ENCODE measurements at places on chromosomes 6 and 20. TPM values are rescaled to one million over a fixed set of nuclear protein-coding genes. Genes with fewer than 3 reads are reported as not detected.

GRCh38 chr6:78844899-78845298 is 22.5 kb upstream of the IRAK1BP1 start:
- no peaks in the 10 kb centered on the region for H3K4me1 ChIP-seq
- H3K27ac ChIP-seq = no peak overlapping the region
- no peak overlapping the region for H3K4me3 ChIP-seq
- peaks cover 5% of the 10 kb centered on the region for H3K36me3 ChIP-seq
- DNase-seq = no peak

The GSTA3 gene
- total RNA-seq = not detected

DNA sequence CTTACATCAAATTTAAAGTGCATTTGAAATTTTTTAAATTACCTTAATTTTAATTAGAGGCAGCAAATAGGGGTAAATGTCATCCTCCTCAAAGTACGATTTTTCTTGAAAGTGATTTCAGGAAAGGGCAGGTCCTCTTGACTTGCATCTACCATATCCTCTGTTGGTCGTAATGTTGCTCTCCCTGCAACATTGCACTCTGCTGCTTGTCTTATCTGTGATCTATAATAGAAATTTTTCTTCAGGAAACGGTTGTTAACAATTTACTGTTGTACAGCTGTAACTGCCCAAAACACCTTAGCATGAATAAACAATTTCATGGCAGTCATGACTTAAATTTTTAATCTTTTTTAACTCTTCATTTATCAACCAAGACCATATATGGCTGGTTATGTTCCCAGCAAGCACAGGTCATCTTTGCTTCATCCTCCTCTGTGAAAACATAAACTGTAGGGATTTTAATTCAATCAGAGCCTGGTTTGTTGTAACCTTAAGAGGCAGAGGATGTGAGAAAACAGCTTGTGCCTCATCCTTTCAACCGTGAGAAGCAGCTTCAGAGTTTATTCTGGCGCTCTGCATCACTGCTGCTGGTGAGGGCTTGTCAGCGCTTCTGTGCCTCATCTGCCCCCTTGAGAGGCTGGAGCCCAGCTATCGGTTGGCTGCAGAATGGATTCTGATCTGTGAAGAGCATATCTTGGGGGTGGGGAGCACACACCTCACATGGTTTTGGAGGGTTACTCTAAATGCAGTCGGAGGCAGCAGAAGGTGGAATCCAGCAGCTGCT is 56.0 kb downstream of the CTNNBL1 start:
- H3K27me3 ChIP-seq = no peaks in the 10 kb centered on the region
- no peak overlapping the region for H3K27ac ChIP-seq
- no peak for DNase-seq
- H3K36me3 ChIP-seq = peaks cover 31% of the 10 kb centered on the region
- H3K4me3 ChIP-seq = no peak overlapping the region

GRCh38 chr6:144327081-144327480 is 41.9 kb downstream of the UTRN start:
- no peaks in the 10 kb centered on the region for H3K27me3 ChIP-seq
- no peak overlapping the region for H3K27ac ChIP-seq
- no peaks in the 10 kb centered on the region for H3K4me1 ChIP-seq

DNA sequence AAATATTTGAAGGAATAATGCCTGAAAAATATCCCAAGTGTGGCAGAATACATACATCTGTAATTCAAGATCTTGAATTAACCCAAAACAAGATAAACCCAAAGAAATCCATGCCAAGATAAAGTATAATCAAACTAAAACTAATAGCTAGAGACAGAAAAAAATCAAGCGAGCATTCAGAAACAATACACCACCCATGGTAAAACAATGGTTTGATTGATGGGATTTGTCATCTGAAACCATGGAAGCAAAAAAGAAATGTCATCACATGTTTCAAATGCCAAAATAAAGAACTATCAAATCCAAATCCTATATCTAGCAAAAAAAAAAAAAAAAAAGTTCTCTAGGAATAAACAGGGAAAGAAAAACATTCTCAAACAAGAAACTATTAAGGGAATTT is 5.1 kb upstream of the DEFB127 start:
- no peaks in the 10 kb centered on the region for H3K4me1 ChIP-seq
- no peak overlapping the region for H3K4me3 ChIP-seq
- DNase-seq = no peak
- H3K27me3 ChIP-seq = peaks cover 16% of the 10 kb centered on the region
- H3K27ac ChIP-seq = no peak overlapping the region

- DNase-seq = no peak
- H3K4me3 ChIP-seq = no peak overlapping the region
- no peak overlapping the region for H3K27ac ChIP-seq
- H3K27me3 ChIP-seq = no peaks in the 10 kb centered on the region
Measured at GRCh38 chr20:34299556-34300255, 3.4 kb downstream of the AHCY start.

GRCh38 chr20:44884907-44885391 is 556 bp upstream of the YWHAB start:
- peaks cover 34% of the 10 kb centered on the region for H3K36me3 ChIP-seq
- peak overlapping the region; percentile 90 for H3K4me3 ChIP-seq
- peak overlapping the region; percentile 92 for H3K27ac ChIP-seq
- H3K4me1 ChIP-seq = peaks cover 40% of the 10 kb centered on the region

The SALL4 gene
- 0.92 TPM for total RNA-seq

GRCh38 chr6:56962441-56962840 is 7.5 kb downstream of the BEND6 start:
- no peaks in the 10 kb centered on the region for H3K36me3 ChIP-seq
- peaks cover 10% of the 10 kb centered on the region for H3K27me3 ChIP-seq
- no peak overlapping the region for H3K27ac ChIP-seq
- no peaks in the 10 kb centered on the region for H3K4me1 ChIP-seq
- H3K4me3 ChIP-seq = no peak overlapping the region

DNA sequence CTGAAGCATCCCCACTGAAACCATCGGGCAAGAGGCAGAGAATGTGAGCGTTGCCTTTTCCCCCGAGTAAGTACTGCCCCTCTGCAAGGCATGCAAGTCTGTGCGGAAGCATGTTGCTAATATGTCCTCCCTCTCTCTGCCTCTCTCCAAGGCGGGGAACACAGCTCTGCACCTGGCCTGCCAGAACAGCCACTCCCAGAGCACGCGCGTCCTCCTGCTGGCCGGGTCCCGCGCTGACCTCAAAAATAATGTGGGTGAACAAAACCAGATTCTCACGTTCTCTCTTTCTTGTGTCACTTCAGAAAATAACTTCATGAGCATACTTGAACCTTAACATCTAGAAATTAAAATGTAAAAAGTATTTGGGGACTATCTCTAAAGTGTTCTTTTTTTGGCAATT is 26.4 kb downstream of the LYRM2 start:
- no peaks in the 10 kb centered on the region for H3K27me3 ChIP-seq
- H3K27ac ChIP-seq = no peak overlapping the region
- no peak for DNase-seq

DNA sequence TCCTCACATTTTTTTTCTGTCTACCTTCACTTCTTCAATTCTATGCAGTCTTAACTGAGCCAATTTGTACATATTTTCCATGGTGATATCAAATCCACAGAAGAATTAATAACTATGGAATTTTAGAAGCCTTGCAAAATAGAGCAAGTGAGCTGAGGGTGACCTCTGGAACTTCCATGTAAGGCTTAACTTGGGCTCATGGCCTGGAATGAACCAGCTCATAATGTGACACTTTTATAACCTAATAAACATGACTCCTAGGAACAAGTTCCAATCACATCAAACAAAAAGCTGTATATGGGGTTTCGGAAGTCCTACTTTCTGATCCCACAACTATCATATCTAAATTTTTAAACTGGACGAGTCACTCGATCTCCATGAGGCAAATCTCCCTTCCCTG is 232.4 kb downstream of the FOXA2 start:
- H3K4me1 ChIP-seq = no peaks in the 10 kb centered on the region
- no peaks in the 10 kb centered on the region for H3K36me3 ChIP-seq
- no peak overlapping the region for H3K27ac ChIP-seq
- DNase-seq = no peak
- peaks cover 1% of the 10 kb centered on the region for H3K27me3 ChIP-seq
- no peak overlapping the region for H3K4me3 ChIP-seq

DNA sequence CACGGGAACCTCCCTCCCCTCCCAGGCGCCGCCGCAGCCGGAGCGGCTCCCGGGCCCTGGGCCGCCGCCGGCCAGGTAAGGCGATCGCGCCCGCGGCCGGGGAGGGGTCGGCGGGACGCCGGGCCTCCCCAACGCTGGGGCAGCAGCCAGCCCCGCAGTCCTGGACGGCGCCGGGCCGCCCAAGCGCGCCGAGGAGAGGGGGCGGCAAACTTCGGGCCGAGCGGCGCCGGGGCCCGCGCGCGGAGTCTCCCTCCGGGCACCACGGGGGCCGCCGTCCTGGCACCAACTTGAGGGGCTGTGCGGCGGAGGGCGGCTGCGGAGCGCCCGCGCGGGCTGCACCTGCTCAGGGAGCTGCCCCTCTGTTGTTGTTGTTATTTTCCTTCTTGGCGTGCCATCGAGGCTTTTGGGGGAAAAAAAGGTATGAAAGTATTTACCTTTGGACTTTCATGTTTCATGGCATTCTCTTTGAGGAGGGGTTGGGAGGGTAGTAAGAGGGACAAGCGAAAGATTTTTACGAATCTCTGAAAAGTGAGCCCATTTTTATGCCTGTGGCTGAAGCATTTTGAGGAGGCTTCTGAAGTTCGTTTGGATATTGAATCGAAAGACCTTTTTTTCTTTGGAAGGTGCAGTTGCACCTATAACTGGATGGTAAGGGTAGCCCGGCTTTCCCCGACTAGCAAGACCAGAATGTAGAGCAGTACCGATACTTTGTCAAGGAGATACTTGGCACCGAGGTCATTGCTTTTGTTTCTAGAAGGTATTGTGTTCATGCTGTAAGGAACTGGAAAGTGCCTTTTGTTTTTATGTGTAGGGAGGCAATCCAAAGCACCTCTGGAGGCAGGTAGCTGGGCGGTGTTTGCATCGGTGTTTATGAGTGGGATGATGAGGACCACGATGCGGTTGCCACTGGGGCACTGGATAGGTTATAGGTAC is at the start of gene RNF182:
TSS of gene RNF182 (plus strand) at position 4 of the 933 bp plus-strand sequence. CDS start 52,168 bp downstream, outside the sequence.
- peaks cover 56% of the 10 kb centered on the region for H3K27me3 ChIP-seq
- H3K4me1 ChIP-seq = peaks cover 14% of the 10 kb centered on the region
- peak within 1 kb of the TSS; percentile 66 for H3K4me3 ChIP-seq
- no peaks in the 10 kb centered on the region for H3K36me3 ChIP-seq
- DNase-seq = no peak

GRCh38 chr20:60883496-60883895 is 368.6 kb upstream of the CDH4 start:
- no peaks in the 10 kb centered on the region for H3K4me1 ChIP-seq
- H3K4me3 ChIP-seq = no peak overlapping the region
- no peak for DNase-seq
- no peaks in the 10 kb centered on the region for H3K36me3 ChIP-seq

The SLC22A7 gene
- not detected for total RNA-seq

DNA sequence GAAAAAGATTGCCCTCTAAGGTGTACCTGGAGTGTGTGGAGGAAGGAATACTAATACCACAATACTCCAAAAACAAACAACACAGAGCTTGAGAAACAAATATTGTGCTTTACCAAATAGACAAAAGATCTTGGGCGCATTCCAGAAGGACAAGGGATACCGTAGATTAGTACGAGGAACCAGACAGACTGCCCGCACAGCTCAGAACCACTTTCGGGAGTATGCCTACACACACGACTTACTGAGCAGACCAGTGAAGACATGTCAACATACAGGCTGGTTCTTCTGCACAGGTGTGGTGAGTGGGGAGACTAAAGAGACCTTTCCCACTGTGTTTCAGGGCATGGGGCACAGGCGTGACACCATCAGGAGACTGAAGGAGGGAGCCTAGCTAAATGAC is 15.8 kb upstream of the FOXQ1 start:
- no peaks in the 10 kb centered on the region for H3K4me1 ChIP-seq
- H3K36me3 ChIP-seq = no peaks in the 10 kb centered on the region
- peaks cover 27% of the 10 kb centered on the region for H3K27me3 ChIP-seq
- no peak for DNase-seq
- H3K27ac ChIP-seq = no peak overlapping the region

DNA sequence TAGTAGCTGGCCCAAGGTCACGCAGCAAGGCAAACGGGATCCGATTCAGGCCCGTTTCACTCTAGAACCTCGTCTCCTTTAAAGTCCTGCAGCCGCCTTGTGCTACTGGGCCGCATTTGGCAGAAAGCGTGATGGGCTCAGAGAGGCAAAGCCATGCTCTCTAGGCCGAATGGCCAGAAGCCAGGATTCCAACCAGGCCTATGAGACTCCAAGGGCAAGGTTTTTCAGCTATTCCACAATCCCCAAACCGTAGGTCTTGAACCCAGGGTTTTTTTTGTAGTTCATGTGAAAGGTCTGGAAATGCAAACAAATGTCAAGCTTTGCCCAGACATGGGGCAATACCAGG is 174.1 kb downstream of the PREX1 start:
- peaks cover 54% of the 10 kb centered on the region for H3K36me3 ChIP-seq
- no peak overlapping the region for H3K27ac ChIP-seq
- H3K4me1 ChIP-seq = peaks cover 7% of the 10 kb centered on the region
- H3K4me3 ChIP-seq = no peak overlapping the region

The BFSP1 gene
- total RNA-seq = 0.18 TPM

DNA sequence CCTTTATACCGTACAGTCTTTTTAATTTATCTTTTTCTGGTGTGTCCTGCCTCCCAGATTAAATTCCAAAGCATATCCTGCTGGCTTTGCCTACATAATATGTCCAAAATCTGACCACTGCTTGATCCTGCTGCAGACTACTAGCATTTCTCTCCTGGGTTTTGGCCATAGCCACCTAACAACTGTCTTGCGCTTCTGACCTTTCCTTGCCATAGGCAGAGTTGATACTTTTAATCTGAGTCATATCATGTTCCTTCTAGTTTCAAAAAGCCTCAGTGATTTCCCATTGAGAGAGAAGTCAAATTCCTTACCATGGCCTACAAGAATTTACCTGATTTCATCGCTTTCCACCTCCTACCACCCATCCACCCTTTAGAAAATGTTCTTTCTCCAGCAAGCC is 104.8 kb downstream of the BCKDHB start:
- no peak overlapping the region for H3K4me3 ChIP-seq
- DNase-seq = no peak
- no peaks in the 10 kb centered on the region for H3K27me3 ChIP-seq
- no peak overlapping the region for H3K27ac ChIP-seq
- H3K36me3 ChIP-seq = no peaks in the 10 kb centered on the region
- peaks cover 8% of the 10 kb centered on the region for H3K4me1 ChIP-seq

DNA sequence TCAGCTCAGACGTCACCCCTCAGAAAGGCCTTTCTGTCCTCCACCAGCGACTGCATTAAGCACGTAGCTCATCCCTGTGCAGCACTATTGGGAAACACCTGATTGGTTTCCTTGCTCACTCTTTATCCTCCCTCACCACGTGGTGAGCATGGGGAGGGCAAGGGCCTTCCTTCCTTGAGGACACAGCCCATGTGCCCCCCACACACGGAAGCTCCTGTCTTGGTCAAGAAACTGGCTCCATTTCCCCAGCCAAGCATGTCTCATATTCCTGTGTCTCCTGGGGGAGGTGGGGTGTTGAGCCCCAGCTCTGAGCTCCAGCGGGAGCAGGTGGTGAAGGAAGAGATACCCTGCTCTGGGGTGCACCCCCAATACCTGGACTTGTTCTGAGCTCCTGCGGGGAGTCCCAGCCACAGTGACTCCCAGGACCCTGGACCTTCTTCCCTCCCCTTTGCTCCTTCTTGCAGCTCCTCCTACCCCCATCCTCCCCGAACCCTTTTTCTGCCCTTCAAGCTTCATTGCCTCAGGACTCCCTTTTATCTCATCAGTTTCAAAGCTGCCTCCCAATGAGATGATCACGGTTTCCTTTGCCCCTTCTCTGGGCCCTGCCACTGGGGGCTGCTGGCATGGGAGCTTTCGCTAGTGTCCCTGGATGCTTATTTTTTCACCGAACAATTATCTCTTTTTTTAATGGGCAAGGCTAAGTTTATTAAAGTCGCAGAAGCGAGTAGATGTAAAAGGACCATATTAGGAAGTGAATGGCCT is 230.1 kb downstream of the TFAP2C start:
- peaks cover 24% of the 10 kb centered on the region for H3K27me3 ChIP-seq
- DNase-seq = no peak
- no peak overlapping the region for H3K4me3 ChIP-seq
- H3K27ac ChIP-seq = no peak overlapping the region
- H3K4me1 ChIP-seq = no peaks in the 10 kb centered on the region

The TAAR1 gene
- not detected for total RNA-seq

Data from activated CD8-positive, alpha-beta T cell treated with anti-CD3 and anti-CD28 coated beads for 36 hours (primary cell).